Fibroblast of lung (primary cell): ENCODE measurements at places on chromosomes 1 and 21. TPM values are rescaled to one million over a fixed set of nuclear protein-coding genes. Genes with fewer than 3 reads are reported as not detected.

DNA sequence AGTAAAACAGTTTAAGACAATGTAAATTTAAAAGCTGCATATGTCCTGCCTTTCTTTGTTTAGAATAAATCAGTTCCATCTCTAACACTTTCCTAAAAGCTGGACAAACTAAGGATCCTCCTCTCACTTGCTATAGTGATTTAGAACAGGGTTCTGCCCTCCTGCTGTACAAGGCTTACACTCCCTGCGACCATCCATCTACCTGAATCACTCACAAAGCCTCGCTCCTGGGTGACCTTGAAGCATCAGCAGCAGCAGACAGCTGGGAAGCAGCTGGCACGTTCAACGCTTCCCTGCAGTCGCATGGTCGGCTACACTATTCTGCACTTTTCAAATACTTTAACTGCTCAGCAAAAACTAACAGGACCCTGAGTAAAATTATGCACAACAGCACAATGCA lies 128.0 kb downstream of the NTPCR start:
- no peaks in the 10 kb centered on the region for H3K27me3 ChIP-seq
- H3K4me1 ChIP-seq: no peaks in the 10 kb centered on the region
- H3K36me3 ChIP-seq: peaks cover 2% of the 10 kb centered on the region
- H3K27ac ChIP-seq: no peak overlapping the region
- no peak overlapping the region for H3K4me3 ChIP-seq

GRCh38 chr1:33460947-33461629 lies 11.4 kb upstream of the ZSCAN20 start:
- no peak overlapping the region for H3K27ac ChIP-seq
- no peaks in the 10 kb centered on the region for H3K27me3 ChIP-seq
- no peak for DNase-seq
- peaks cover 12% of the 10 kb centered on the region for H3K4me1 ChIP-seq
- no peak overlapping the region for H3K4me3 ChIP-seq
- no peaks in the 10 kb centered on the region for H3K36me3 ChIP-seq

- H3K4me3 ChIP-seq: no peak overlapping the region
- no peaks in the 10 kb centered on the region for H3K36me3 ChIP-seq
- no peaks in the 10 kb centered on the region for H3K4me1 ChIP-seq
Measured at GRCh38 chr1:153444078-153444477, 16.4 kb downstream of the S100A7 start.

DNA sequence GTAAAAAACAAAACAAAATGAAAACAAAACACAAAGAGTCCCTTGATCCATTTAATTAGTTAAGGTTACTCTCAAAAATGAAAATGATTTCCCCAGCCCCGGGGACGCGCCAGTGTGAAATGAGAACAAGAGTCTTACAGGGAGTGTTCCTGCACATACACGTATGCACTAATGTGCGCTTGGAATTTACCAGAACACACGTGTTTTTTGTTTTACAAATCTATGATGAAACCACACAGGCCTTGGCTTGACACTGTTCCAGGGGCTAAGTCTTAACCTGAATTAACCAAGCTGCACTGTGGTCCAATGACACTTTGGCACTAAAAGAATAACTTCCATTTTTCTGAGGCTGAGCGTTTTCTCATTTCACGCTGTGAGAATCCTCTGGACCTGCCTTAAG lies 63.7 kb downstream of the SLC45A1 start:
- no peak overlapping the region for H3K4me3 ChIP-seq
- DNase-seq: no peak
- no peaks in the 10 kb centered on the region for H3K27me3 ChIP-seq
- H3K27ac ChIP-seq: no peak overlapping the region
- peaks cover 20% of the 10 kb centered on the region for H3K4me1 ChIP-seq
- H3K36me3 ChIP-seq: peaks cover 6% of the 10 kb centered on the region

- no peaks in the 10 kb centered on the region for H3K36me3 ChIP-seq
- DNase-seq: peak; percentile 11
- no peaks in the 10 kb centered on the region for H3K27me3 ChIP-seq
- no peak overlapping the region for H3K27ac ChIP-seq
Measured at GRCh38 chr1:56097713-56098112, 481.6 kb downstream of the PLPP3 start.

- no peak overlapping the region for H3K4me3 ChIP-seq
- no peaks in the 10 kb centered on the region for H3K4me1 ChIP-seq
- H3K27me3 ChIP-seq: no peaks in the 10 kb centered on the region
- H3K36me3 ChIP-seq: no peaks in the 10 kb centered on the region
- H3K27ac ChIP-seq: no peak overlapping the region
Measured at GRCh38 chr1:190274721-190275120, 202.9 kb downstream of the BRINP3 start.

The PLA2G2A gene
- 0.77 TPM in 1 of 2 replicates, not detected in the other for total RNA-seq
